ENCODE measurements at places on chromosomes 5 and 9.

DNA sequence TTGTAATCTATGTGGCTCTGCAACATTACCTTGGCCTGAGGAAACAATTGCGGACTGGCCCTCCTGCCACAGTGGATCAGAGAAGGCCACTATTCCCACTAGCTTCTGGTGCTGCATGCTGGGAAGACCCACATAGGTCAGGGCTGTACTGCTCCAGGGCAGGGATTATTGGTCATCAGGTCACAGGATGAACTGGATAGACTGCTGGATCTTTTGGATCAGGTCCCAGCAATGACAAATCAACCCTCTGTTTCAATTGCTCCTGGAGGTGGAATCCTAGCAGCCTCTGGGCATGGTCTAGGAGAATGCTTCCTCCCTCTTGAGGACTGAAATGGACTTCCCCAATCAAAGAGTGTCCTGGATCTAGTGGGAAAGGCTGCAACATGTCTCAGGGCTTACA lies 66.7 kb upstream of the PHF24 start:
- DNase-seq, result peak; percentile 29

- no peak for DNase-seq
Observed at GRCh38 chr5:149921597-149921996, 23.0 kb downstream of the PDE6A start.

GRCh38 chr5:142798099-142798770 lies 28.1 kb downstream of the ARHGAP26 start:
- DNase-seq, result no peak

DNA sequence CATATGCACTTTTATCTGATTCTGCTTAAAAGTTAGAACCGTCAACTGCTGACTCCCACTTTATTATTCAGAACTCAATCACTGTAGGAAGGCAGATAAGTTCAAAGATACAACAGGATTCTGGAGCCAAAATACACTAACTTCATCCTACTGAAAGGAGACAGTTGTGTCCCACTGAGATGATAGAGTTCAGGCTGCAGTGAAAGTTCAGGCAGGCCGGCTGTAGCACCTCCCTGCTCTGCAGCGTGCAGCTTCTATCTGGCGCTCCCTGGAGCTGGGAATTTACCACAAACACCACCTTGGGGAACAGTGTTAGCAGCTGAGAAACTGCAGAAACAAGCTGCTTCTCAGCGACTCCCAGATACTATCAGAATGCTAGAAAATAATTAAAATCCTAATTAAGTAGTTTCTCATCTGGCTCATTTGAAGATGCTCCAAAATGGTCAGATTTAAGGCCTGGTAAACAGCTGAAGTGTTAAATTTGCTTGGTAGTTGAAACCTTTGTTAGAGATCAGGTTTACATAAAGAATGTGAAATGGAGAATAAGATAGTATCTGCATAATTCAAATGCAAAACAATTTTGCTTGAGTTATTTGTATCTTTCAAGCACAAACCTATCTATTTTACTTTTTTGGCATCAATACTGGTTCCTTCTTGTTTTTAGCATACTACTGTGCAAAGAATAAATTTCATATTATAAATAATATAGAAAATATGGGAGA lies 52.3 kb upstream of the CNTLN start:
- DNase-seq, result no peak

DNA sequence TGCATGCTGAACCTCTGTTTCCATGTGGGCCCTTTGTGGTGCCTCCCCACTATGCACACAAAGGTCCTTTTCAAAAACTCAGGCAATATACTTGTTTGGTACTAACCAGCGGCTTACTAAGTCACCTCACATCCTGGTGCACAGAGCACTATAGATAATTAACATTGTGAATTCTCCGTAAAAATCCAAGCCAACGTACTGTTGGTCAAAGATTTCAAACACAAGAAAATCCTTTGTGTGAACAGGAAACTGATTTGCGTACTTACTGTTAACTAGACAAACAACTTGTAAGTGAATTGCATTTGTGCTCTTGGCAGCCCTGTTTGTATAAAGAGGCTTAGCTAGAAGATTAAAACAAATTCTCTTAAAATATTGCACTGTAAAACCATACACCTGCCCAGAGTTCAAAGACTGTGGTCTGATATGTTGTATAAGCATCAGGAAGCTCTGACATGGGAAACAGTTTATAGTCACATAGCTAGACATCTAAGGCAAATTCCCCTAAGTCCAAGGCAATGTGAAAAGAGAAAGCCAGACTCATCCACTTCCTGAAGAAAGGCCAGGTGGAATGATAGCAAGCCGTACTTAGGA lies 125.0 kb upstream of the SLC12A2 start:
- DNase-seq, result no peak

GRCh38 chr5:79642210-79642609 lies 30.0 kb downstream of the TENT2 start:
- DNase-seq, result peak; percentile 36

DNA sequence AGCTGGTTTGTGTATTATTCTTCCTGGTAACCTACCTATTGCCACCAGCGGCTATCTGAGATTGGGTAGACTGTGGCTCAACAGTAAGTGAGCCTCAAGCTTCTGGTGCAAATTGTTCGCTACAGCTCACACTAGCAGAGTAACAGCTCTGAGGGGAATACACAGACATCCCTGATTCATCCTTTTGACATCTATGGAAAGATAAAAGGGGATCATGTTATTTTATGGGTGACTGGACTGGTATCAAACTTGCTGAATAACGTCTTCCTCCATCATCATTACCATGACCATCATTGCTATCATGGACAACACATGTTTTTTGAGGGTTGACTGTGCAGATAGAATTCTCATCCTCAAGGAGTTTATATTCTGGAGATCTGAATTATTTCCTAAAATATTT lies 129.6 kb downstream of the PIK3R1 start:
- peak; percentile 13 for DNase-seq

DNA sequence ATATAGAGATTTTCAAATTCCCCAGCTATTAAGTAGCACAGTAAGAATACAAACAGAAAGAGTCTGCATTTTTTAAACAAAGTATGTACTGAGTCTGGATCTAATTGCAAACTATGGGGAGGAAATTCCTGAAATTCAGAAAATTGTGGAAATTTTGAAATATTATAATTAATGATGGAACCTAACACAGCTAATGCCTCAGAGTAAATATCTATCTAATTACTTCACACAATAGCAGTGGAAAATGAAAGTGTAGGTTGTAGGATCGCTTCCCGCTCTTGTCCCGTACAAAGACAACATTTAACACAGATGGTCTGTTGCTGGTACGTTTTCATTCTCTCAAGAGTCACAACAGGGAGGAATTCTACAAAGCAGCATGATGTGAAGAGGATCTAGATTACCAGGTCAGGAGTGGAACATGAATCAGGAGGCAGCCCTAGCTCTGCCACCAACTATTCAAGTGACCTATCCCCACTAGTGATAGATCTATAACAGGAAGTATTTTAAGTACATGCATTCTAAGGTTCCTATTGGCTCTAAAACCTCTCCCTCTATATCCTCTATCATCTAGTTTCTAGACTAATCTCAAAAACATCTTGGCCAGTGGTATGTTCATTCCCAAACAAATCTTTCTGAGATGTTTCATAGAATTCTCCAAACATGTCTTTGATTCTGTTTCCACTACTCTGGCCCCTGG lies 58.9 kb upstream of the GRAMD2B start:
- DNase-seq, result no peak

- DNase-seq, result peak; percentile 75
Observed at GRCh38 chr9:115263371-115264075, 145.6 kb upstream of the TNC start.

DNA sequence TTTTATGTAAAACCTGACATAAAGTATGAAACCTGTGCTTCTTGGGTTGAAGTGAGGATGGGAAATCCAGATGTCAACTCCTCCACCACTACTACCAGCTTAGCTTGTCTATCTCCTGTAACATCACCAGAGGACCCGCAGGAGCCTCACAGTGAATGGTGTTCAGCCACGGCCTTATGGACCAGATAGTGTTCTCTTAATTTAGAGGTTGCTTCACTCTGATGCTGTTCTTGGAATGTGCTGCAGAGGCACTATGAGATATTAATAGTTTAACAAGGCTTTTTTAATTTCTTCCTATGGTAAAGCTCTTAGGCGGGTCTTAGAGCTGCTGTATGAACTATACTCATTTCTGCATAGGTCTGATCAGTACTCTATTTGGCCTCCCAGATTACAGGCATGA lies 27.9 kb downstream of the NFX1 start:
- no peak for DNase-seq

- no peak for DNase-seq
Observed at GRCh38 chr5:160235731-160236130, 6.4 kb downstream of the FABP6 start.

DNA sequence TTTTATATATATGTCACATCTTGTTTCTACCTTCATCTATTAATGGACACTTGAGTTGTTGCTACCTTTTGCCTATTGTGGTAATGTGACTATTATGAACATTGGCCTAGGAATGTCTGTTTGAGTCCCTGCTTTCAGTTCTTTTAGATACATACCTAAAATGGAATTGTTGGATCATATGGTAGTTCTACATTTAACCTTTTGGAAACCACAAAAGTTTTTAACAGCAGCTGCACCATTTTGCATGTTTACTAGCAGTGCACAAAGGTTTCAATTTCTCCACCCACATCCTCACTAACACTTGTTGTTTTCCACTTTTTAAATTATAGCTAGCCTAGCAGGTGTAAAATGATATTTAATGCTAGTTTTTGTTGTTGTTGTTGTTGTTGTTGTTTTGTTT lies 88.4 kb downstream of the GALNT10 start:
- peak; percentile 18 for DNase-seq

DNA sequence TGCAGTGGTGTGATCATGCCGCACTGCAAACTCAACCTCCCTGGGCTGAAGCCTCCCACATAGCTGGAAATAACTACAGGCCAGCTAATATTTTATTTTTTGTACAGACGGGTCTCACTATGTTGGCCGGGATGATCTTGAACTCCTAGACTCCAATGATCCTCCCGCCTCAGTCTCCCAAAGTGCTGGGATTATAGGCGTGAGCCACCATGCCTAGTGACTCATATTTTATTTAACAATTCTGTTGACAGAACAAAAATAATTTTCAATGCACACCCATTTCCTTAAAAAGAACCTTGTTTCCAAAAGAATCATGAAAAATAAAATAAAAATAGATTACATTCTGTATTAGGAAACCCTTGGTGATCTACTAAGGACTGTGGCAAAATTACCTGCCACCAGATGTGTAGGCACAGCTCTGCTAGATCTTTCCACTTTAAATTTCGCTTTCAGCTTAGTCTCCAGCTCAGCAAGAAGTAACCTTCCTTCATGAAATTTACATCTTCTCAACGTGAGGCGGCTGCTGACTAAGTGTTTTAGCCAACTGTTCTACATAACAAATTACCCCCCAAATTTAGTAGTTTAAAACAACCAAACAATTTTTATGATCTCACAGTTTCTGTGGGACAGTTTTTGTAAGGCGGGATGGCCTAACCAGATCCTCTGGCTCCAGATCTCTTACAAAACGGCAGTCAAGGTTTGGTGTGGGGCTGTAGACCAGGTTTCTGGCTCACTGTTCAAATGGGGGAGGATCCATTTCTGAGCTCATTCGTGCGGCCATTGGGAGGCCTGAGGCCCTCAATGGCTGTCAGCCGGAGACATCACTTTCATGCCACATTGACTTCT lies 32.6 kb upstream of the GOLPH3 start:
- no peak for DNase-seq

DNA sequence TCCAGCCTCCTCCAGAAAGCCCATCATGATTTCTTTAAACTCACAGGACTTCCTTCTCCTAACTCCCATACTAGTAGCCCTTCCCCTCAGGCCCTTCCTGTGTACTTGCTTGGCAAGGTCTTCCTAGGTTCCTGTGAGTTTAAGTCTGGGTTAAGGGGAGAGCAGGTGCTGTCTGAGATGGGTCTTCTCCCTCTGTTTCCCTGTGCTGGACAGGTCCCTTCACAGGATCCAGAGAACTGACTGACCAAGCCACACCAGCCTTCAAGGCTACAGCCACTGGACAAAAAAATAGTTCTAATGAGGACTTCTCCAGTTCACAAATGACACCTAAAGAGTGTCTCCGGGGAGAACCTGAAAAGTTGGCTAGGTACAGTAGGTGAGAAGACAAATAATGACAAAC lies 29.5 kb upstream of the MYORG start:
- DNase-seq, result no peak

DNA sequence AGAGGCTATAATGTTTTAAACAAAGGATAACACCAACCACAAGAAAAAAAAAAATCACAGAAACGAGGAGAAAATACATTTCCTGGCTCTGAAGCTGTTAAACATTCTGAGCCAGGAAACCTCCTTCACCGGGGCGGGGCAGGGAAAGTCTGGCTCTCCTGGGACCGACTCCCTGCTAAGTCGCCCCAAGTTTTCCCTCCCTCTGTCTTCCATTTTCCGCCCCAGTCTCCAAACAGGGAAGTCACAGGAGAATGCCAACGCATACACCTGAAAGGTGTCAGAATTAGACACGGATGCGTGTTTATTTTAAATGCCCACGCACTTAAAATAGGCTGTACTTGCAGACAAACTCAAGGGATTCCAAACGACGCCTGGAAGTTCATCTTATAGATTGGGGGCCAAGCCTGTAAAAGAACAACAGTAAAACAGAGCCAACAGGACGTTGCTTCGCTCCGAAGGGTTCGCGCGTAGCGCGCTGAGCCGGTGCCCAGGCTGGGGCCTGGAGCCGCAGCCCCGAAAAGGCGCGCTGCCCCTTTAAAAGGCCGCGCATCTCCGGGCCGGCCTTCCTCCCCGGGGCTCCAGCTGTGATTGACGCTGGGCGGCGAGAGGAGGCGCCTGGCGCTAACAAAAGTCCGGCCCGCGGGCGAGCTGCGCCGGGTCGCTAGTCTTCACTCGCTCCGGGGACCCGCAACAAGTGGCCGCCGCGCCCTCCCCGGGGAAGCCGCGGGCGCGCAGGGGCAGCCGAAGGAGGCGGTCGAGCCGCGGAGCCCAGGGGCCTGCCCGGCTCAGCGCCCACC lies at the start of gene FBXL7:
TSS of gene FBXL7 (plus strand) at position 653 of the 797 bp plus-strand sequence.
- peak; percentile 87 for DNase-seq

GRCh38 chr5:78803353-78803752 lies 154.8 kb upstream of the LHFPL2 start:
- DNase-seq, result no peak

GRCh38 chr9:12544700-12545099 lies 148.5 kb upstream of the TYRP1 start:
- DNase-seq, result no peak

DNA sequence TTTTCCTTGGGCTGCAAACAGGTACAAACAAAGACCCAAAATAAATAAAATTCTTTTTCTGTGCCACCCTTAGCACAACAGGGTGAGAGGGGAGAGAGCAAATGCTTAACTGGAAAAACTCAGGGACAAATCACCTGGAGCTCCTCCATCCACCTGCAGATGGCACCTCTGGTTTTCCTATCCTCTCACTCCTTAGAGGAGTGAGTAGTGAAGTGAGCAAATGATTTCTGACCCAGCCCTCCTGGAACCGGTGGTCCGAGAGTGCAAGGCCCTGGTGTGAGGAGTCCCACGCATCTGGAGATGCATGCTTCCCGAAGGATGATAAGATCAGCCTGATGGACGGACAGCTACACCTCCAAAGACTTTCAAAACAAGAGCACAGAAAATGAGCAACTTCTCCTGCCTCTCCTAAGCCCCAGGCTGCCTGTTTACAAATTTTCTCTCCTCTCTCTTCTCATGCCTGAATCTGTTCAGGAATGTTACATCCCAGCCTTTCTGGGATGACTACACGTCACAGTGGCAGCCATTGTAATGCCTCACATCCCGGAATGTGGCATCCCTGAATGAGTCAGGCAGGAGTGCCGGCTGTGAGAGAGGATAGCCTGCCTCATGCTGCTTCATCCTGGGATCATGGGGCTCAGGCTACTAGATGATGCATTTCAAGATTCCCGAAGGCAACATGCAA lies 86.4 kb downstream of the ADRB2 start:
- DNase-seq, result peak; percentile 100

GRCh38 chr9:26426551-26427131 lies 466.0 kb downstream of the CAAP1 start:
- no peak for DNase-seq

GRCh38 chr5:129593525-129593924 lies 133.4 kb downstream of the ADAMTS19 start:
- no peak for DNase-seq

Measured in EL (cell line).